Adrenal gland (tissue), 19 donors: ENCODE measurements at places on chromosomes 7 and 10. TPM values are rescaled to one million over a fixed set of nuclear protein-coding genes. Genes with fewer than 3 reads are reported as not detected.

Gene KAZALD1
- 2.9 TPM for polyA plus RNA-seq

Gene LRRC18
- not detected for polyA plus RNA-seq

Gene FBXL13
- 0.61 TPM for polyA plus RNA-seq

Gene GPR37
- polyA plus RNA-seq = 0.13 TPM

Gene MKX
- 0.49 TPM for polyA plus RNA-seq

Gene LIPJ
- 0.05 TPM for polyA plus RNA-seq

Gene ZNF804B
- polyA plus RNA-seq = not detected

Gene PPP1R17
- 6.2 TPM for polyA plus RNA-seq

Gene GRM8
- 0.92 TPM for polyA plus RNA-seq

Gene MOGAT3
- not detected for polyA plus RNA-seq
